ENCODE measurements at places on chromosomes 2 and 18.

- no peak for DNase-seq
These were observed 77.7 kb downstream of the GULP1 start for GRCh38 chr2:188369365-188369764.

- DNase-seq = no peak
These were observed 1.8 kb downstream of the SOCS6 start for GRCh38 chr18:70290482-70291294.

DNA sequence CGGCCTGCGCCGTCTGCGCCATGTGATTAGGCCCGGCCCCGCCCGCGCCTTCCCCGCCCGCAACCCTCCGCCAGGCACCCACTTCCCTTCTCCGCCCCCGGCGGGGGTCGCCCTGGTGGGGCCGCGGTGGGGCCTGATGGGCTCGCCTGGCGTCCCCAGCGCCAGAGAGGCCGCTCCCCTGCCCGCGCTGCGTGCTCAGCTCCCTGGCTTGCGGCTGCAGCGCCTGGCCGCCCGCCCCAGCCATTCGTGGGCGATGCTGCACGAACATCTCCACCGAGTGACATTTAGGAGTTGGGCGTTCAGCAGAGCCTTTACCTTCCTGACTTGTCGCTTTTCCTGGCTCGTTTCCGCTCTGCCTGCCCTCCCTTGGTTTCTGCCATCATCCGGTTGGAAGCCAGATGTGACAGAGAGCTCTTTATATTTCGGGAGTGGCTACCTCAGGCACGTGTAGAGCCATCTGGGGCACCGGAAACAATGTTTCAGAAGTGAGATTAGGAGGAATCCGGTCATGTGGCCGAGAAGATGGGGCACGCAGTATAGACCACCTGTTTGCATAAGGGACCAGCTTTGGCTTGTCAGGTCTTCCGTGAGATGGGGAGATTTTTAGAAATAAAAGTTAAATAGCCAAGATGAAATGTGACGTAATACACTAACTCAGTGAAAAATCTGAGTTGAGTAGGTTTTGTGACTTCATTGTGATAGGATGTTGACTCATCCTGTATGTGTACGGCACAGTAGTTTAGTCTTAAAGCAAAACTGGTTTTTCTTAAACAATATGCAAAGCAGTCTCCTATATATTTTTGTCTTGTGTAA is 1.2 kb downstream of the GLS start:
- DNase-seq = peak; percentile 47

DNA sequence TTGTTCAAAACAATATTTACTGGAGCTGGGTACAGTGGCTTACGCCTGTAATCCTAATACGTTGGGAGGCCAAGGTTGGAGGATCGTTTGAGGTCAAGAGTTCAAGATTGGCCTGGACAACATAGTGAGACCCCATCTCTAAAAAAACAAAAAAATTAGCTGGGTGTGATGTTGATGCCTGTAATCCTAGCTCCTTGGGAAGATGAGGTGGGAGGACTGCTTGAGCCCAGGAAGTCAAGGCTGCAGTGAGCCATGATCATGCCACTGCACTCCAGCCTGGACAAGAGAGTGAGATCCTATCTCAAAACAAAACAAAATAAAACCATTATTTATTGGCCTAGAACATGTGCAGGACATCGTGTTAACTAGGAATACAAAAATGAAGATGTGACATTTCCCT is 77.5 kb downstream of the COLEC12 start:
- no peak for DNase-seq

- DNase-seq = no peak
These were observed 359.5 kb upstream of the ETAA1 start for GRCh38 chr2:67037655-67038054.

Measured in stimulated activated CD8-positive, alpha-beta memory T cell treated with anti-CD3 and anti-CD28 coated beads, Interleukin-2, amount 100 ng/mL, for 48 hours (primary cell).